ENCODE measurements at places on chromosomes 6 and 20. TPM values are rescaled to one million over a fixed set of nuclear protein-coding genes. Genes with fewer than 3 reads are reported as not detected.

DNA sequence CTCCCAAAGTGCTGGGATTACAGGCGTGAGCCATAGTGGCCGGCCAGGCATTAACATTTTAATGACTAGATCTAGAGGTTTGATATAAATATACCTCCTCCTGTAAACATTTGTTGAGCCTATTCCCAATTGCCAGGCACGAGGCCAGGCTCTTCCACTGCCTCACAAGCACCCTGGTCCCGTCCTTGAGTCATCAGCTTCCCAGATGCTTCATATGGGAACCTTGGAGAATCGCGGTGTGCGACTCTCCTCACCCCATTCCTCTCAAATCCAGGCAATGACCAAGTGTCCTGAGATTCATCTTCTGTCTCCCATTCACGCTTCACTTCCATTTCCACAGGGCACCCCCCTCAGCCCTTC is 35.9 kb upstream of the PIM1 start:
- no peak for DNase-seq

Gene CST2
- not detected for total RNA-seq

Gene LCA5
- total RNA-seq = 6.4 TPM

GRCh38 chr20:34998331-34998950 is 42.8 kb downstream of the MYH7B start:
- DNase-seq = no peak

GRCh38 chr6:100573166-100573565 is 108.4 kb upstream of the SIM1 start:
- DNase-seq = no peak

DNA sequence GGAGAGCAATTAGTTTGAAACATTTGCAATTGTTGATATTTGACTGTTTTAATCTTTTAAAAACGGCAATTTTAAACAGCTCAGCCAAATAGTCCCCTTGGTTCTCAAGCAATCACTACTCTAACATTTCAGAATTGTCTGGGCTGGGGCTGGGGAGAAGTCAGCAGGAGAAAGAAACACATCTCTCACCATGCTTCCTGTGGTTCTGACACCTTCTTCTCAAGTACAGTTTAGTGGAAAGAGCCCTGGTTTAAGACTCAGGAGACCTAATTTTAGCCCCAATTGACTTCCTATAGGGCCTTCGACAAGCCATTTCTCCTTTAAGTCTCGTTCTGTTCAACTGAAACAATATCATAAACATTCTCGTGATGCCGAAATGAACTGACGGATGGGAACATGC is 168.4 kb upstream of the CDYL start:
- no peak for DNase-seq

- no peak for DNase-seq
Observed at GRCh38 chr6:108684771-108685329, 124.1 kb downstream of the FOXO3 start.

- no peak for DNase-seq
Observed at GRCh38 chr6:145903356-145904102, 60.6 kb downstream of the SHPRH start.

DNA sequence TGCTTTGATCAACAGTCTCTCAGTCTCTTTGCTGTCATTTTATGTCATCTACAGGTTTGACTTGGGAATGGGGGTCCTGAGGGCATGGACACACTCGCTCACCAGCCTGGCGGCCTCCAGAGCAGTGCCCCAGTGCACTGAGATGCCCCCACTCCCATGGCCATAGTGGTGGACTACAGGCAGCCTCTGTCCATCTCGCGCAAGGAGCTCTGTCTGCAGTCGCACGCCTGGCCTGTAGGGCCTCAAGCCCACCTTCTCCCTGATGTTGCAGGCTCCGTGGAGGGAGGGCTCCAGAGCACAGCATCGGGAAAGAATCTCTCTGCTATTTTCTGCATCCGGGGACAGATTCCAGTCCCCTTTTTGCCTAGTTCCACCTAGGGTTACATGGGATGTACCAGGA is 22.6 kb downstream of the DDO start:
- DNase-seq = no peak

Gene VAPB
- 21.6 TPM for total RNA-seq

Gene HLA-DOB
- total RNA-seq = 2.7 TPM

Gene SLCO4A1
- total RNA-seq = 45.9 TPM

DNA sequence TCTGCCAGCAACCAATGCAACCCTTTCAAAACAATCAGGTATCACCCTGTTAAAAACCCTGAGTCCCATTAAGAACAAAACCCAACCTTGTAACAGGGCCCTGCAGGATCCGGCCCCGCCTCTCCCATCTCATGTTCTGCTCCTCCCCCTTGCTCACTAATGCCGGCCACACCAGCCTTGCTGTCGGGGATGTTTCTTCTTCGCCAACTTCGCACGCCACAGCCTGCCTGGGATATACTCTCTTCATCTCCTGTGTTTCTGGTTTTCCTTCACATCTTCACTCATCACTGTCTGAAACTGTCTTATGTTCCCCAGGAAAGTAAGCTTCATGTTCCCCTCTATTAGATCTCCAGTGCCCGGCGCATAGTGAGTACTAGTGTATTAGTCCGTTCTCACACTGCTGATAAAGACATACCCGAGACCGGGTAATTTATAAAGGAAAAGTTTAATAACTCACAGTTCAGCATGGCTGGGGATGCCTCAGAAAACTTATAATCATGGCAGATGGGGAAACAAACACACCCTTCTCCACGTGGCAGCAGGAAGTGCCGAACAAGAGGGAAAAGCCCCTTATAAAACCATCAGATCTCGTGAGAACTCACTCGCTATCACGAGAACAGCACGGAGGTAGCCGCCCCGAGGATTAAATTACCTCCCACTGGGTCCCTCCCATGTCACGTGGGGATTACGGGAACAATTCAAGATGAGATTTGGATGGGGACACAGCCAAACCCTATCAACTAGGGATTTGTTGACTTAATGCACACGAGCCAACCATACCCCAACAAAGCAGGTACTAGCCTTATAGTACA is 5.1 kb downstream of the TP53RK start:
- no peak for DNase-seq

- no peak for DNase-seq
Observed at GRCh38 chr20:58069207-58069606, 159.2 kb downstream of the ANKRD60 start.

DNA sequence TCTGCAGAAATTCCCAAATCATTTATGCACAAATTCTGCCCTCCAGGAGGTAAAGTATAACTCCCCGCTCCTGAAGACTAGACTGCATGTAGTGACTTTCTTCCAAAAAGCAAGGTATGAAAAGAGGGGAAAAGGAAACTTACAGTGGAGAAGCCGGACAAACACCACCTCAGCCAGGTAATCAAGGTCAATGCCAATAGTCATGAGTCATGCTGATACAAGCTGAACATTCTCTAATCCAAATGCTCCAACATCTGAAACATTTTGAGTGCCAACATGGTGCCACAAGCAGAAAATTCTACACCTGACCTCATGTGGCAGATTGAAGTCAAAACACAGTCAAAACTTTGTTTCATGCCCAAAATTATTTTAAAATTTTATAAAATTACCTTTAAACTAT is 165.6 kb downstream of the FOXA2 start:
- no peak for DNase-seq

Gene FERMT1
- 9.8 TPM for total RNA-seq

GRCh38 chr6:36129941-36130666 is at the start of gene MAPK13:
Gene MAPK13, plus strand, starts transcription at chr6:36130513. Its CDS starts 70 bp downstream, at chr6:36130583.
- DNase-seq = no peak

DNA sequence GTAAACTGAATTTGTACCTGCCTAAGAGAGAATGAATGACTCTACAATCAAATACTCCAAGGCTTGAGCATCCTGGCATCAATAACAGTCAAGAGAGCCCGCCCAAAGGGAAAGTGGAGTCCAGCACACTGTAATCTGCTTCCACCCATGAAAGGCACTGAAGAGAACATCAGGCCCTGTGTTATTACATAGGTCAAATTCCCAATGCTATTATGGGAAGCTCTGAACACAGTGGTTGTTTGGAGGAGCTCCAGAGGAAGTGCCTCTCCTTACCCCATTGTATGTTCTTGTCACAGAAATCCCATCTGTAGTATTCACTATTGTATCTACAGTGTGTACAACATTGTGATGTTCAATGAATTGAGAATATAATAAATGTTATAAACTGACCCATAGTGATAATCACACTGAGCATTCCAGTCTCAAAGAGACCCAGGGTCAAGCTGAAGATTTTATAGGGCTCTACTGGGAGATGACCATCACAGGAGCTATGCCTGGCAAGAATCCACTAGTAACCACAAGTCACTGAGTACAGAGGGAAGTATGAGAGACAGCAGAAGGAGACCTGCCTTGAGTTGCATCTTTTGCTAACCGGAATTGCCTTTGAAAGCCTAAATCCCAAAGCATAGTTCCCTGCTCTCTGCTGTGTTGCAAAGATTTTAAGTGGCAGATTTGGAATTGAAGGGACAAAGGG is 446.7 kb downstream of the GJA1 start:
- DNase-seq = no peak

- DNase-seq = no peak
Observed at GRCh38 chr6:3286641-3287171, 28.0 kb downstream of the PSMG4 start.

GRCh38 chr6:17871189-17871519 is 116.3 kb downstream of the KIF13A start:
- no peak for DNase-seq

DNA sequence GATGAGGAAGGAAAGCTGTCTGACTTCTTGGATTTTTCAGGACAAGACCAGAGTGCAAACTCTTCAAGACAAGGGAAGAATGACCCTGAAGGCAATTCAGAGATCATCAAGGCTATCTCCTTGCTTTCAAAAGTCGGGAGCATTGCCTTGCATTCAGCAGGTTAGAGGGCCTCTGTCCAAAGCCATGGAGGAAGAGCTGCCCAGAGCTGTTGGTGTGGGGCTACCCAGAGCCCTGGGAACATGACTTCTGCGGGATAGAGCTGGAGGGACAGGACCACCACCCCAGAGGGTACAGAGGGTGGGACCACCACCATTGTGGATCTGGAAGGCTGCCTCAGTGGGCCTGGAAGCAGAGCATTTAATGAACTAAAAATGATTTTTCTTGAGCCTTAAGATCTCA is 5.2 kb upstream of the SRXN1 start:
- no peak for DNase-seq

DNA sequence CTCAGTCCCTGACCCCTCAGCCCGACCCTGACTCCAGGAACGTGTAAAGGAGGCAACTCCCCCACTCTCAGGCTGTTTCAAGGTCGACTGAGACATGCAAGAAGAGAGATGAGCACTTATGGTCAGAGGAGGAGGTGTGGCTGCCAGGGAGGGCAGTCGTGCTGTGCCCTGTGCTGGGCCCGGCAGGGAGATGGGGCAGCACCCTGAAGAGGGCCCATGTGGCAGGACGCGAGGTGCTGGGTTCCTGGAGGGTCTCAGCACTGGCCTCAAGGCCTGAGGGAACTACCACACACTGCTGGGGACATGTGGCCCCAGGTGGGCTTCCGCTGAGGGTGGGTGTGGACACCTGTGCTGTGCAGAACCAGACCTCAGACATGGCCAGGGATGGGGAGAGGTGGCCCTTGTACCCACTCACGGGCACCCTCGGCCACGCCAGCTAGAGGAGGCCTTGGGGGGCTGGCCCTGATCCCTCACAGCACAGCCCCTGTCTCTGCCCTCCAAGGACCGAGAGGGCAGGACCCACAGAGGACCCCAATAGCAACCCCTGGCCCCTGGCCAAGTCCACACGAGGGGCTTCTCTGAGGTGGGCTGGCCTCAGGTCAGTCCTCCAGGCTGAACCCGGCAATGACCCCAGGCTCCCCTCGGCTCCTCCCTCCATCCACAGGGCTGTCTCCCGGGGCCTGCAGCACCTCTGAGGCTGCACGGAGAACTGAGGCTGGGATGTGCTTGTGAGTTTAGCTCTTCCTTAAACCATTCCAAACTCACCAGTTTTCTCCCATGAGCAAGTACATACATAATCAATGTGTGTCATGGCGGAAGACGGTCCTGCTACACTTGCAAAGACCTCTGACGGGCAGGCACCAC is 8.7 kb downstream of the SLC2A4RG start:
- no peak for DNase-seq

Gene SLC17A3
- total RNA-seq = not detected

- no peak for DNase-seq
Observed at GRCh38 chr6:132130626-132131298, 179.6 kb upstream of the CCN2 start.

DNA sequence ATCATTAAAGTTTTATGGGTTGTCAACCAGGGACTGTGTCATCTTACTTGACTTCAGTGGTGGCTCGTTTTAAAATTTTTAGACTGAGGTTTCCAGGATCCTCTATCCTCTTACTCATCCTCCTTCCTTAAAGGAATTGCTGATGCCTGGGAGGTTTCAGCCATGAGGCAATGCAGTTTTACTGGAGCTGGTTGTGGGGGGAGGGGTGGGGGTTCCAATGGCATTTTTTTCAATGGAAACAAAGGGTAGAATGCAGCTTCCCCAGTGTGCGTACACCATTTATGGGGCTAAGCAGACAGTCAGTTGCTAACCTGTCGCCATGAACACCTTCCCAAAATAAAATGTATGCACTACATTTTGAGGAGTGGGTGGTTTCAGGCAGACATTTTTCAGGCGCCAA is 88.0 kb downstream of the METTL24 start:
- DNase-seq = no peak

Gene RTEL1
- total RNA-seq = 17.7 TPM

- no peak for DNase-seq
Observed at GRCh38 chr20:56403465-56403864, 8.6 kb upstream of the CASS4 start.

- no peak for DNase-seq
Observed at GRCh38 chr20:58405504-58406291, 16.7 kb downstream of the VAPB start.

Gene TBC1D22B
- 12.5 TPM for total RNA-seq

GRCh38 chr20:47430862-47431588 is 70.7 kb upstream of the NCOA3 start:
- no peak for DNase-seq

DNA sequence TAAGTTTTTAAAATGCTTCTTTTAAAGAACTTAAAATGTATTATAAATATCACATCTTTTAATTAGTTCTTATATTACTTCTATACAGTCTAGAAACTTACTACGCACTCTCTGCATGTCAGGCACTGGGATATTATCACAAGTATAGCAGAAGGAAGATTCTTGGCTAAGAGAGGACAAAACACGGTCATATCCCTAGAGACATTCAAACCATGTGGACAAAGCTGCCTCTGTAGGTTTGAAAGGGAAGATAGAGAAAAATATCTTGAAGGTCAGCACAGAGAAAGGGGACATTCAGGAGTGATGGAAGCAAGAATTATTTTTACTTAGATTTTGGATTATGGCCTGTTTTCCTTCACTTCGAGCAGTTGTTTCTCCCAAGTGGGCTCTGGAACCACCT is 64.1 kb downstream of the LRRC1 start:
- no peak for DNase-seq

Gene ZNF391
- total RNA-seq = 14.2 TPM

GRCh38 chr6:12208673-12209072 is 81.5 kb upstream of the EDN1 start:
- DNase-seq = no peak

DNA sequence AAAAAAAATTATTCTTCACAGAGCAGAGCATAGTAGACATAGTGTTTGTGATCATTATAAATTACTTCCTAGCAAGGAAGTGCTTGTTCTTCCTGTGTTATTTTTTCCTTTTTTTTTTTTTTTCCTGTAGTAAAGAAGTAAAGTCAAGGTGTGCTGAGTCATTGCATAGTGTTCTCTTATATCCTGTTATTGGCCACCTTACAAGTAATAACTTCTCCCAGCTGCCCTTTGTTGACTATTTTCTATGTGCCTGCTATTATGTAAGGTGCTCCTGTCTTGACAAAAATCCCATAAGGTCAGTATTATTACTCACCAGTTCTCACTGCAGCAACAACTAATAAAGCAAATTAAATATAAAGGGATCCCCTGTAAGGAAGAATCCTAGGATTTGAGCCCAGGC is 195.3 kb downstream of the GJA1 start:
- no peak for DNase-seq

- DNase-seq = no peak
Observed at GRCh38 chr6:64811119-64811518, 895.9 kb downstream of the EYS start.

Gene SLC17A9
- total RNA-seq = 2.5 TPM
